ENCODE measurements at places on chromosomes 16 and 17.

GRCh38 chr16:49604602-49605001 is 231.0 kb downstream of the C16orf78 start:
- no peak for DNase-seq

DNA sequence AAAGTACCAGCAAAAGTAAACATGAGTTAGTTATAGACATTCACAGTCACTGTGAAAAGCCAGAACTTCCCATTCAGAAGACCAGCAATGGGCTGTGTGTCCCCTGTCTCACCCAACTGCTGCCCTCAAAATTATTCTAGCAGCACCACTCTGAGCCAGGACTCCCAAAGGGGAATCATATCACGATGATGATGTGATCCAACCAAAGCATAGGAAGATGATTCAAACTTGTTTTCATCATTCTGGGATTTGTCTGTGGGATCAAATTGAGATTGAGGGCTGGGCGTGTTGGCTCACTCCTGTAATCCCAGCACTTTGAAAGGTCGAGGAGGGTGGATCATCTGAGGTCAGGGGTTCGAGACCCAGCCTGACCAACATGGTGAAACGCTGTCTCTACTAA is 6.4 kb upstream of the NAT9 start:
- DNase-seq, result no peak

DNA sequence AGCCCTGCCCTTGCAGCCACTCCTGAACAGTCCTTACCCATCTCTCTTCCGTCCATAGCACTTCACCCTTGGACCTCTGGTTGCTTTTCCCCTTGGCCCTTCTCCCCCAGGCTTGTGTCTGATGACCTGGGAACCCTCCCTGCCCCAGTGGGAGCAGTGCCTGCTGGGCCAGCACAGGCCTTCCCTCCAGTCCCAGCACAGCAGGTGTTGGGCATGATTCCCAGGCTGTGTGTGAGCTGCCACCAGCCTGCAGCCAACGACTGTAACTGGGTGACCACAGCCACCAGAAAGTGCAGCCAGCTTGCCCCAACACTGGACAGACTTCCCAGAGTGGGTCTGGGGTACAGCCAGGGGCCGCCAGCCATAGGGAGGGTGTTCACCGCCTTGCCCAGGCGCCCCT is 30.0 kb downstream of the CRAMP1 start:
- DNase-seq, result no peak

- no peak for DNase-seq
These were observed 36.4 kb downstream of the CLEC16A start for GRCh38 chr16:10980813-10981212.

- peak; percentile 28 for DNase-seq
These were observed 24.1 kb downstream of the ALOX15B start for GRCh38 chr17:8062807-8063483.

GRCh38 chr17:80745183-80745582 is 200.5 kb downstream of the RPTOR start:
- no peak for DNase-seq

- no peak for DNase-seq
These were observed 83.8 kb upstream of the GRIN2A start for GRCh38 chr16:10265770-10266615.

DNA sequence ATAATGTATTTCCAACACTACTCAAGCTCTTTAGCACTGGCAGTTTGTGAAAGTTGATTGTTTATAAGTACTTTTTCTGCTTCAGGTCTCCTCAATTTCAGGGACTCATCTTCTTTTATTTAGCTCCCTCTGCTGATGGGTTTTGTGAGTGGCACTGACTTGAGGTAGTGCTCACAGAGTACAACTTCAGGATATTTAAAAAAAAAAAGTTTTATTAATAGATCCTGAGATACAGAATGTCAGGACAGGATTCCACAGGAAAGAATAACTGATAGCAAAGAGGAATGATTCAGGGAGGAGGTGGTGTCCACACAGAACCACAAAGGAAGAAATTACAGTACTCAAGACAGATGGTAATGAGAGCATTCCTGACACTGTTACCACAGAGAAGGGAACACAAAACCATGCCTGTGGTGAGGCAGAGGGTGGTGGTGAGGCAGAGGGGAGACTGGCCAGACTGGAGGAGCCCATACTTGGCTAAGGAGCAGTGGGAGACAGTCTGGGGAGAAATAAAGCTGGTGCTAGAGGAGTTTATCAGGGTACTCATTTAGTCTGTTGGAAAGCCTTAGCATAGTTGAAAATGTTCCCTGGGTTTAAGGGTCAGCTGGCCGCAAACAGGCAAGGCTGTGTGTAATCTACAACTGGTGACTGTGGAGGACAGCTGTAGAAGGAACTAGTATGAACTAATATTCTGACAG is 63.7 kb downstream of the SPAG9 start:
- peak; percentile 91 for DNase-seq

GRCh38 chr17:47717979-47718621 is 14.9 kb upstream of the TBX21 start:
- DNase-seq, result no peak

DNA sequence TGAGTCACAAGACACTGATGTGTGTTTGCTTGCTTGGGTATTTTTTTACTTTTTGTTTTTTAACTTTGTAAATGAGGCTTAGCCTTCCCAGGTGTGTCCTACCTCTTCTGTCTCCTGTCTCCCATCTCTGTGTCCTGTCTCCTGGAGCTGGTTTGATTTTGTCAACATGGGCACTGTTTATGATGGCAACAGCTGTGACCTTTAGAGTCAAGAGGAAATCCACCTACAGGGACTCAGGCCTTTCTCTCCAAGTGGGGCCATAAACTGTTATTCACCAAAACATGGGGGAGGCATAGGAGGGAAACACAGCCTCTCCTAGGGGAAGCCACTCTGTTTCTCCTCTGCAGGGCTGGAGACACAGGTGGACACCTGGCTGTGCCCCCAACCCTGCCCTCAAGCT is 13.1 kb upstream of the PLCG2 start:
- no peak for DNase-seq

GRCh38 chr17:75825149-75825552 is 19.1 kb downstream of the UNC13D start:
- DNase-seq, result no peak

GRCh38 chr16:17168181-17168580 is 302.6 kb downstream of the XYLT1 start:
- no peak for DNase-seq

GRCh38 chr16:10031473-10031872 is 150.8 kb downstream of the GRIN2A start:
- DNase-seq, result no peak

GRCh38 chr16:57279780-57280638 is 4.5 kb downstream of the PLLP start:
- DNase-seq, result no peak

GRCh38 chr17:72562615-72563188 is 441.9 kb downstream of the SOX9 start:
- no peak for DNase-seq

DNA sequence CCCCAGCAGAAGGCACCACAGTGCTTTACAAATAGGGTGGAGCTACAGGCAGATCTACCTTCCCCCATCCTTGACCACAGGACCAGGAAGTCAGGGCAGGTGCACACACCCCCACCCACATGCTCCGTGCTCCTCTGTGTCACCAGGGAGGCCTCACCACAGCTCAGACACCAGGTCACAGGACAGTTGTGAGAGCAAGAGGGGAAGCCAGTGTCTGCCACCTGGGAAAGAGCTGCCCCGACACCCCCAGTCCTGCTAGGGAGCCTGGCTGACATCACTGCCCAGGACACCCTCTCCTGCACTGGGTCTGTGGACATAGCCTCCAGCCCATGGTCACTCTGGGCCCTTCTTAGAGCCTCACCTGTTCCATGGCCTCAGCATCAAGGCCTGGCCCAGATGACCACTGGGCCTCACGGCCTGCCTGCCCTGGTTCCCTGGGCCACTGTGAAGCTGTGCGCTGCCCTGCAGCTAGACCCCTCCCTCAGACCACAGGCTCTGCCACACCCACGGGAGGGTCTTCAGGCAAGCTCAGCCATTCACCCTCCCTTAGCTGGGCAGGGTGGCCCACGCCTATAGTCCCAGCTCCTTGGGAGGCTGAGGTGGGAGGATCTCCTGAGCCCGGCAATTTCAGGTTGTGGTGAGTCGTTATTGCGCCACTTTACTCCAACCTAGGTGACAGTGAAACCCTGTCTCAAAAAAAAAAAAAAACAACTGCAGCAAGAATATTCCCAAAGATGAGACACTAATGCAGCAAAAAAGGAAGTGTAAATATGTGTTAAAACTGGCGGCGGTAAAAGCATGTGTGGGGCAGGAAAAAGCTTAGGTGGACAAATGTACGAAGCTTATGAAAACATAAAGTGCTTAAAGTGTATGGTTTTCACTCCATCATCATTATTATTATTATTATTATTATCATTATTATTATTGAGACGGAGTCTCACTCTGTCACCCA is 14.2 kb downstream of the POLR3K start:
- DNase-seq, result no peak

- DNase-seq, result peak; percentile 54
These were observed 11.3 kb downstream of the WWP2 start for GRCh38 chr16:69773260-69773947.

DNA sequence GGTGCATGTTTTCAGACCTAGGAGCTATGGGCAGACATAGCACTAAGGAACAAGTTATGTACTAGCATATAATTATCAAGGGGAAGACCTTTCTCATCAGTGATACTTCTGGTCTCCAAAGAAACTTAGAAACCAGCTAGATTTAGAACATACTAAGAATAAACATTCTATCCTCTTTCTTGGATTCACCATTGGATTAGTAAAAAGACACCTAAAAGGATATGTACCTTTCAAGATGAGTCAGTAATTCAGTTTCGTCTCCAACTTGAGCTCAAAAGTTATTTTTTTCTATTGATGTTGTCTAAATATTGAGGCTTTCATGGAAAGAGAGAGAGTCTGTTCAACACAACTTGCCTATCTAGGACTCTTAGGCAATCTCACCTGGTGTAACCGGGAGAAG is 13.2 kb downstream of the ZNF821 start:
- no peak for DNase-seq

- DNase-seq, result peak; percentile 85
These were observed at the start of gene GOSR2 for GRCh38 chr17:46922804-46923635. GOSR2 (plus strand) TSS chr17:46923160; CDS start chr17:46923193, 33 bp downstream.

DNA sequence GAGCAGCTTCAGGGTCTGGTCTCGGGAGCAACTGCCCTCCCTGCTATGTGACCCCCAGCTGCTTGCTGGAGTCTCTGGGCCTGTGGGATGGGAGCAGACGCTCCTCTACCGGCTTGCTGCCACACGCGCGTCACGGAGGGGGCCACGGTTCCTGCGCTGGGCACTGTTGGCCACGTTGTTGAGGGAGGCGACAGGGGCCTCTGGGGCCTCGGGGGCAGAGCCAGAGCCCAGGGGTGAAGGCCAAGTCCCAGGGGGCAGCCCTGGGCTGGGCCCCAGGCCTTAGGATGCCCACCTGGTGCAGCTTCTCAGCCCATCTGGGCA is 56.6 kb downstream of the ZFPM1 start:
- DNase-seq, result no peak

DNA sequence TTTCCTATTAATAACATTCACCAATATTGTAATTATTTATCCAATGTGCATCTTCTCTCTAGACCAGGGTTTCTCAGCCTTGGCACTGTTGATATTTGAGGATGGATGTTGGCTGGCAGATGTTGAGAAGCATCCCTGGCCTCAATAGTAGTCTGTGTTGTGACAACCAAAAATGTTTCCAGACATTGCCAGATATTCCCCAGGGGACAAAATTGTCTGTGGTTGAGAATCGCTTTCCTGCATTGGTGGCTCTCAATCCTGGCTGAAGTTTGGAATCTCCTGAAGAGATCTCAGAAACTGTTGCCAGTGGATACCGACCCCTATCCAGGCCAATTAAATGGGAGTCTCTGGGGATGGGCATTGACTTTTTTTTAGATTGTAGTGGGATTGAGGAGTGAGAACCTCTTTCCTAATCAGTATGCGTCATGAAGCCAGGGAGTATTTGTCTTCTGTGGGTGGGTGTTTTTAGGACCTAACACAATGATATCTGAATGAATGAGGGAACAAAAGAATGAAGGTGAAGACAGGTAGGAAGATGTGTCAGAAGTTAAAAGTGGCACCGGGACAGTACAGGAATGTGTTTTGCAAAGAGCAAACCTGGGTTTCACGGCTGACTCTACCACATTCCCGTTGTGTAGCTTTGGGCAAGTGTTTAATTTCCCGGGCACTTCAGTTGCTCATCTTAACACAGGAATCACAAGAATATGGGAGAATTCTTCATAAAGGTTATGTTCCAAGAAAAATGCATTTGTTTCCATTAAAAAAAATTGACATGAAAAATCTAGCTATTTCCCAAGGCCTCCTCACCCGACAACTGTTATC is 24.3 kb downstream of the HSD17B2 start:
- no peak for DNase-seq

- DNase-seq, result peak; percentile 24
These were observed 13.7 kb downstream of the GLP2R start for GRCh38 chr17:9839433-9839832.

- peak; percentile 2 for DNase-seq
These were observed 92.4 kb downstream of the CBLN1 start for GRCh38 chr16:49189286-49189685.

DNA sequence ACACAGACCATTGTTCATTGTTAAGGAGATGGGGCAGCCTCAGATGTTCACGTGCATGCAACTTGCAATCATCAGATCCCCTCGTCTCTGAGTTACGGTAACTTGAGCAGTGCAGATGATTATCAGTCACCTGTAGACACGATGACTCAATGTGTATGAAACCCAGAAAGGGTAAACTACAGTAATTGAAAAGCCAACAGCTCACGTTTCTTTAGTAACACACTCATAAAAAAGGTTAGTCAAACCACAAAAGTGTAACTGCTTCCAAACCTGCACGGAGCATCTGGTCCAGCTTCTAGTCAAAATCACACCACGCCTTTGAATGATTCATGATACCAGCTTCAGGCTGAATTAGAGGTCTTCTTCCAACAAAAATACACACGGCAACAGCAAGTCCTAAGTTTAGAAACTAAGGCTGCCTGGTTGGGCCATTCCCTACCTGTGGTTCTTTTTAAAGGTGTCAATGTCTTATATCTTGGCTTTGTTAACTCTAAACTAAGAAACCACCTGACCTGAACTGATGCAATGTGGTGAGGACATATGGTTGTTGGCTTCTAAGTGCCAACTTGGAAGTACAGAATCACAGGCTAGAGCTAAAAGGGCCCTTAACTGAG is 32.3 kb downstream of the GRB7 start:
- no peak for DNase-seq

DNA sequence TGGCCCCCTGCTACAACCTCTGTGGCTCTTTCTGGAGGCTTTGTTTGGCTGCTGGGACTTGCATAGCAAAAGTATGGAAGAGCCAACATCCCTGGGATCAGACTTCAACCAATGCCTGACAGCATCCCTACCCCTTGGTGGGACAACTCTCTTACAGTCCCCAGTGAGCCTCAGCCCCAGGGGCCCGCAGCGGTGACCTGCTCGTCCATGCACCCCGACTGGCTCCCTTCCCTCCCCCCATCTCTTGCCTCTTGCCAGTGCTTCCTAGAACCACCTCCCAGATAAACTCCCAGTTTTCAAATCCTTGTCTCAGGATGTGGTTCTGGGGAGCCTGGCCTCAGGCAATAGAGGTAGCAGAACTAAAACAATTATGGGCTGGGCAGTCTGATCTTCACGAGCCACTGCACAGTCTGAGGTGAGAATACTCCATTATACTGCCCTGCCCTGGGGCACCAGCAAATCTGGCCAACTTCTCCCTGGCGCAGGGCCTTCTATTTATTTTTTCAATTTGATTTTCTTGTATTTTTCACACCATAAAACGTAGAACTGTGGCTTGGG is 86.6 kb upstream of the BRD7 start:
- no peak for DNase-seq

Measured in iris pigment epithelial cell (primary cell).